ENCODE measurements at places on chromosomes 5 and 9. TPM values are rescaled to one million over a fixed set of nuclear protein-coding genes. Genes with fewer than 3 reads are reported as not detected.

GRM6 gene
- not detected for total RNA-seq

CFAP157 gene
- 0.10 TPM for total RNA-seq

PDE6A gene
- 0.10 TPM for total RNA-seq

PCDHGA6 gene
- 2.1 TPM for total RNA-seq

RRAGA gene
- total RNA-seq: 22.2 TPM

PCDHGA12 gene
- 1.7 TPM for total RNA-seq

PCDHGC3 gene
- 11.8 TPM for total RNA-seq

ZNF454 gene
- total RNA-seq: 0.69 TPM

TEX53 gene
- not detected for total RNA-seq

SELENOP gene
- total RNA-seq: 65.8 TPM

FEM1C gene
- 25.9 TPM for total RNA-seq

Measured in renal cortical epithelial cell (primary cell).